Panc1 (cell line): ENCODE measurements at places on chromosomes 7 and 10. TPM values are rescaled to one million over a fixed set of nuclear protein-coding genes. Genes with fewer than 3 reads are reported as not detected.

ARHGEF35 gene
- total RNA-seq = 12.0 TPM

COL1A2 gene
- 1.3 TPM for total RNA-seq

CD36 gene
- total RNA-seq = 0.46 TPM

NEUROG3 gene
- not detected for total RNA-seq

CHST3 gene
- total RNA-seq = 44.6 TPM

MYOZ1 gene
- not detected for total RNA-seq

TCERG1L gene
- not detected for total RNA-seq

POLR2J2 gene
- total RNA-seq = 10.0 TPM

RAMP3 gene
- 0.13 TPM for total RNA-seq

PTPN20 gene
- total RNA-seq = 9.5 TPM

CREB5 gene
- total RNA-seq = 3.1 TPM

ZC3HAV1L gene
- total RNA-seq = 27.3 TPM

NXPH1 gene
- total RNA-seq = not detected

DGKB gene
- not detected for total RNA-seq

LYZL2 gene
- total RNA-seq = not detected

TRIM50 gene
- total RNA-seq = not detected

ABCB1 gene
- total RNA-seq = 0.67 TPM

CYP2W1 gene
- total RNA-seq = 0.74 TPM

ABCF2 gene
- 64.4 TPM for total RNA-seq

AKR1D1 gene
- not detected for total RNA-seq

PRSS37 gene
- total RNA-seq = not detected

TAS2R5 gene
- total RNA-seq = 0.77 TPM

ZNF804B gene
- not detected for total RNA-seq

IGF2BP3 gene
- total RNA-seq = 80.2 TPM

DRGX gene
- total RNA-seq = 0.15 TPM

CYP3A5 gene
- total RNA-seq = 0.31 TPM

ASCC1 gene
- 114 TPM for total RNA-seq

STEAP1B gene
- total RNA-seq = 3.3 TPM

FAM131B gene
- 1.5 TPM for total RNA-seq

OGDHL gene
- 1.3 TPM for total RNA-seq
